Activated CD8-positive, alpha-beta T cell treated with anti-CD3 and anti-CD28 coated beads, Interleukin-2, amount 10 ng/mL, durations not matched to agents 7 days and 5 days (primary cell): ENCODE measurements at places on chromosomes 1 and 21.

DNA sequence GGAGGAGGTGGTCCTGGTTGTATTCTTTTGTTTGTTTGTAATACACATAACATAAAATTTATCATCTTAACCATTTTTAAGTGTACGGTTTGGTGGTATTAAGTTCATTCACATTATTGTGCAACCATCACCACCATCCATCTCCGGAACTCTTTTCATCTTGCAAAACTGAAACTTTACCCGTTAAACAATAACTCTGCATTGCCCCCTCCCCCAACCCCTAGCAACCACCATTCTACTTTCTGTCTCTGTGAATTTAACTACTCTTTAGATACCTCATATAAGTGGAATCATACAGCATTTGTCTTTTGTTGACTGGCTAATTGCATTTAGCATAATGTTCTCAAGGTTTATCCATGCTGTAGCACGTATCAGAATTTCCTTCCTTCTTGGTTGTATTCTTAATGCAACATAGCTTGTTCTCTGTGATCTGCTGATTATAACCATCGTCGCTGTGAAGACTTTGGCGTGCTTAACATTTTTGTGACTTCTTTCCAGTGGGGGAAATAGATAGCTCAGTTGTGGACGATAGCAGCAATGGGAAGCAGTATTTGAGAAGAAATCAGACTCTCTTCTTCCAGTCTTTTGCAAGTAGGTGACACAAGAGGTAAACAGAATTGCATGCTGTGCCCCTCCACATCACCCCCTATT, 117.5 kb upstream of the HOOK1 start:
- DNase-seq: peak; percentile 69

GRCh38 chr1:9080705-9081291, 11.4 kb upstream of the SLC2A5 start:
- DNase-seq: no peak

GRCh38 chr1:53689223-53689622, 49.7 kb downstream of the GLIS1 start:
- DNase-seq: no peak

GRCh38 chr1:212179394-212180076, 105.7 kb upstream of the PPP2R5A start:
- no peak for DNase-seq

GRCh38 chr1:16155537-16156410, at the start of gene EPHA2:
Gene EPHA2, minus strand, starts transcription at chr1:16156069. Its CDS starts 137 bp downstream, at chr1:16155932.
- no peak for DNase-seq

DNA sequence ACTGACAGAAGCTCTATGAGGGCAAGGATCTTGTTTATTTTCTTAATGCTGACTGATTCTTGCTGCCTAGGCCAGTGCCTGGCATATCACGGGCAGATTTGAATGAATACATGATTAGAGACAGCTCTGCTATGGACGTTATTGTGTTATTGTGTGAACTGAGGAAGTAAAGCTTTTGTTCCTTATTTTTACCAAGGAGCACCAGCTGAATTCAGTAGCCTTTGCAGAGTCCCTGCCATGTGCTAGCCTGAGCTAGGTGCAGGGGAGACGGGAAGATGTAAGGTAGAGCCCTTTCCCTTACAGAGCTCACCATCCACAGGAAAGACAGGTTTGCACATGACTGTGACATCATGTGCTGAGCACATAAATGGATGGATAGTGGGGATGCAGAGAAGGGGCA, 36.0 kb upstream of the SCMH1 start:
- no peak for DNase-seq

DNA sequence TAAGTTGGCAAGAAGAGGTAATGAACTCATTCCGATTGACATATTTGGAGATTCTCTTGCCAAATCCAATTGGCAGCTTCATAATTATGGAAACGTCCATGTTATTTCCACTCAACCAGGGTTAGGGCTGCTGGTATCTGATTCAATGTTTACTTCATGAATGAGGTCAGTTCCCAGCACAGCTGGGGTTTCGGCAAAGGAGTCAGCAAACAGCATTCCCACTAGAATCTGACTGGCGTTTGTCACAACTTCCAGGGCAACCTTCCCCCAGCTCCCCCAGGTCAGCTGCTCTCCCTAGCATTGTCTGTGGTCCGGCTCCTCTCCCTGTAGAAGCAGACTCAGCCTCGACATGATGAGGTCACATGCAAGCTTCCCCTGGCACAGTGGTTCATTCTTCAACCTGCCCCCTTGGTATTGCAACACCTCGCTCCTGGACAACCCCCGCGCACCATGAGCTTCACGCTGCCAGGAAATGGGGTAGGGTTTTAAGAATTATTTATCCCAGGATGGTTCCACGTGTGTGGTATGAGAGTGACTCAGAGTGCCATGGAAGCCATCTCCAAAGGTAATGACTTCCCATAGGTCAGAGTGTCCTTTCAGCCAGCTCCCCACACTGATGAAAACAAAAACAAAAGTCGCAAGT, 100.7 kb upstream of the SLC25A33 start:
- no peak for DNase-seq

GRCh38 chr1:109294481-109294880, 11.5 kb upstream of the PSRC1 start:
- DNase-seq: no peak

GRCh38 chr21:44347911-44348451, 5.4 kb upstream of the TRPM2 start:
- DNase-seq: no peak

DNA sequence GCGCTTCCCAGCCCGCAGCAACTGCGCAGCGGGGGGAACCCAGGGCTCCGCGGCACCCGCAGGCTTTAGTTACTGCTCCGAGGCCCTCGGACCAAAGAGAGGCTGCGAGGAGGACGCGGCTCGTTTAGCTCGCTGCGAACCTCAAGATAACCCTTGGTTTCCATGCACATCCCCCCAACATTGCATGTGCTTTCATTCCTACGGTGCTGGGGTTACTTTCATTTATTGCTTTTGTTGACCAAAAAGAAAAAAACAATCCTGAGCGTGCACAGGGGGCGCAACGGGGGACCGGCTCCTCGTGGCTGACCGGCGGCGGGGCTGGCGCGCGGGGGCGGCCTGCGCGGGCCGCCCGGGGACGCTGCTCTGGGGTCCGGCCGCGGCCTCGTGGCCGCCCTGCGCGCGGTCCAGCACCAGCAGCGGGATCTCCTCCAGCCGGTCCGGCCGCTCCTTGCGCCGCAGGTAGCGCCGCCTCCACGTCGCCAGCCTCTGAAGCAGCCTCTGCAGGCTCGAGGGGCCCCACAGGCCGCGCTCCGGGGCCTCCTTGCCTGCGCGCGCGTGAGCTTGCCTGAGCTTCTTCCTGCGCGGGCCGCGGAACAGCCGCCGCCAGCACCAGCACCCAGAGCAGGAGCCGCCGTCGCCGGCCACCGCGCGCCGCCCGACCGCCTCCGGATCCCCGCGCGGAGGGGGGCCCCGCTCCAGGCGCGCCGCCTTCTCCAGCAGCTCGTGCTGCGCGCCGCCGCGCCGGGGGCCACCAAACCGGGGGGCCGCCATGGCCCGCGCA, 77.4 kb downstream of the DESI2 start:
- peak; percentile 61 for DNase-seq

DNA sequence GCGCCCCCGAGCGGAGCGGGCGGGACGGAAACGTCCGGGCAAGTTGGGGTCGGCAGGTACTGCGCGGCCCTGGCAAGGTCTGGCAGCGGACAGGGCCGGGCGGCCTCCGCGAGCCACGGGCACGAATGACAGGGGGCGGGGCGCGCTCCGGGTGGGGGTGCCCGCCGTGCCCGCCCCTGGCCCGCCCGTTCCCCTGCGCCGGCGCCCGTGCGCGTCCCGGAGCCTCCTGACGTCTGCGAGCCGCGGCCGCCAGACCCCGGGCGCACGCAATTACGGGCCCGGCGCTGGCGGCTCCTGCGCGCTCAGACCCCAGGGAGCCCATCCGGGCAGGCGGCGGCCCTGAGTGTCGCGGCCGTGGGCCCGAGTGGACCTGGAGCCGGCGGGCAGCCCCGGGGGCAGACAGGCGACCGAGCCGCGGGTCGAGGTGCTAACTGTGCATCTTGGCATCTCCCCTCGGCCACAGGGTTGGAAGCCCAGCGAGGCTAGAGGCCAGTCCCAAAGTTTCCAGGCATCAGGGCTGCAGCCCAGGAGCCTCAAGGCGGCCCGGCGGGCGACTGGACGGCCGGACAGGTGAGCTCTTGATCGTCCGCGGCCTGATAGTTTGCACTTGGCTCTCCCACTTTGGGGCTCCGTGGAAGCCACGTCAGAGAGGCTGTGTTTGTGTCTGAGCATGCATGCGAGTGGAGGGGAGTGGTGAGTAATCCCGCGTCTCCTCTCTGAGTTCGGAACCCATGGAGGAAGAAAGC, 918 bp downstream of the MIB2 start:
- no peak for DNase-seq

- DNase-seq: no peak
Observed at GRCh38 chr1:101316799-101317198, 80.0 kb downstream of the S1PR1 start.

GRCh38 chr1:66048011-66048410, 255.3 kb downstream of the PDE4B start:
- DNase-seq: no peak

GRCh38 chr1:204842892-204843291, 27.8 kb upstream of the NFASC start:
- no peak for DNase-seq

DNA sequence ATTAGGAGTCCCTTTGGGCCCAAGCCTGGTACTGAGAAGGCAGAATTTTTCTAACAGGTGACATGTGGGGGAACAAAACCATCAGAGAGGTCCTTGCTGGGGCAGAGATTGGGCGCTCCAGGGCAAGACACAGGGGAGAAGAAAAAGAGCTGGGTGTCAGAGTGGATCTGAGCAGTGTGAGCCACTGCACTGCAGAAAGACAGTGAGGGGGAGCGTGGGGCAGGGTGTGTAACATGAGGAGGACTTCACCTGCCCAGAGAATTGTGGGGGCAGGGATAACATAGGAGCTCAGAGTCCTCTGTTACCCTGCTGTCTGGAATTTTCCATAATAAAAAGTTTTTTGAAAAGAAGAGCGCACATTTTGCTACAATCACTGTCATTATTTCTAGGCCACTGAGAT, 25.5 kb upstream of the CSF3R start:
- no peak for DNase-seq

GRCh38 chr1:183024317-183025009, 1.2 kb downstream of the LAMC1 start:
- no peak for DNase-seq

DNA sequence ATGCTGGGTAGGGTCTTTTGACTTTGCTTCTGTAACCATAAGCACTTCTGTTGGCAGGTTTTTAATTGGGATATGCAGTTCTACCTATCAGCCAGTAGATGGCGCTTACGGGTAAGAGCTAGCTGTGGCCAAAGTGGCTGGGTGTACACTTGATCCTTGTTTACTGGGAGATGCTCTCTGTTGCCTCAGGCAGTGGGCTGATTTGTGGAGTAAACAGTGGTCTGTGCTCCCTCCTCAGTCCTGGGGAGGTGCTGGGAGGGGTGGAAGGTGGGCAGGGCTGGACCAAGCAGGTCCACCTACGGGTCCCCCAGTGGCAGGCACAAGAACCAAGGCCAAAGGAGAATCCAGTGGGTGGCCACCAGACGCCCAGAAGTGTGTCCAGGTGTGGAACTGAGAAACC, 43.4 kb downstream of the RALGPS2 start:
- peak; percentile 29 for DNase-seq

GRCh38 chr1:203607533-203607873, 19.1 kb upstream of the ATP2B4 start:
- no peak for DNase-seq

GRCh38 chr1:226864311-226864710, 6.1 kb upstream of the PSEN2 start:
- DNase-seq: no peak

DNA sequence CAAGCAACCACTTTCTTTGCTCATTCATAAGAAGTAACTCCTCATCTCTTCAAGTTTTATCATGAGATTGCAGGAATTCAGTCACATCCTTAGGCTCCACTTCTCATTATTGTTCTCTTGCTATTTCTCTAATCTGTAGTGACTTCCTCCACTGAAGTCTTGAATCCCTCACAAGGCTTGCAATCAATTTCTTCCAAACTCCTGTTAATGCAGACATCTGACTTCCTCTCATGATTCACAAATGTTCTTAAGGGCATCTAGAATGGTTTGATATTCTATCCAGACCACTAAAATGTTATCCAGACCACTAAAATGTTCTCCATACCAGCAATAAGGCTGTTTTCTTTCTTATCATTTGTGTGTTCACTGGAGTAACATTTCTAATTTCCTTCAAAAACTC, 528.1 kb downstream of the DPYD start:
- DNase-seq: no peak

DNA sequence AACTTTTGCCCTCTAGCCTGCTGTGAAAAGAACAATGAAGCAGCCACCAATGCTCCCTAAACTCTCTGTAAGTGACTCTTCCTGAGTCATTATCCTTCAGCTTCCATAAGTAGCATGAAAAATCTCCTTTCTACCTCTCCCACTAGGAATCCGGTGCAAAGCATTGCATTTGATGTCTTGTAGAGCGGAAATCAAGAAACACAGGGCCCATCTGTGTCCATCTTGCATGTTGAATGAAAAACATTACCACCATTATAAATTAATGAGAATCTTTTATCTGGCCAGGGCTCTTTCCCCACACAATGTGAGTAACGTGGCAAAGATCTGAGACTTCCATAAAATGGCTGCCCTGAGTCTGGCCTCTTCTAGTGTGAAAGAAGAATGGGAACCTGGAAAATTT, 324.4 kb downstream of the ADGRL2 start:
- DNase-seq: no peak

DNA sequence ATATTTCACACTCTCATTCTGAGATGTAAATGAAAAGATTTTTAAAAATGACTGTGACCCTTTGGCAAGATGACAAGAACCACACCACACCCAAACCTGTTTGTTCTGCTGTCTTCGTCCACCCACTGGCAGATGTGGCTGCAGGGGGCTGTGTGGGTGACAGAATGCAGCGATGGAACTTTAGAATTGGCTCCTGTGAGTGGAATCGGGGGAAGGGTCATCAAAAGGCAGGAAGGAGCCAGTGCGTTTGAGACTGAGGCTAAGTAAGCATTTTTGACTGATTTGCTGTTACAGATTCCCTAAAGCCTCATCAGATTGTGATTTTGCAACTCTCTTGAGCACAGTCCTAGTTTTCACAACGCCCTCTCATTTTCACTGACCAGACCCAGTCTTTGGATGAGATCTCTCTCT, 111.2 kb upstream of the ADGRL2 start:
- DNase-seq: no peak

DNA sequence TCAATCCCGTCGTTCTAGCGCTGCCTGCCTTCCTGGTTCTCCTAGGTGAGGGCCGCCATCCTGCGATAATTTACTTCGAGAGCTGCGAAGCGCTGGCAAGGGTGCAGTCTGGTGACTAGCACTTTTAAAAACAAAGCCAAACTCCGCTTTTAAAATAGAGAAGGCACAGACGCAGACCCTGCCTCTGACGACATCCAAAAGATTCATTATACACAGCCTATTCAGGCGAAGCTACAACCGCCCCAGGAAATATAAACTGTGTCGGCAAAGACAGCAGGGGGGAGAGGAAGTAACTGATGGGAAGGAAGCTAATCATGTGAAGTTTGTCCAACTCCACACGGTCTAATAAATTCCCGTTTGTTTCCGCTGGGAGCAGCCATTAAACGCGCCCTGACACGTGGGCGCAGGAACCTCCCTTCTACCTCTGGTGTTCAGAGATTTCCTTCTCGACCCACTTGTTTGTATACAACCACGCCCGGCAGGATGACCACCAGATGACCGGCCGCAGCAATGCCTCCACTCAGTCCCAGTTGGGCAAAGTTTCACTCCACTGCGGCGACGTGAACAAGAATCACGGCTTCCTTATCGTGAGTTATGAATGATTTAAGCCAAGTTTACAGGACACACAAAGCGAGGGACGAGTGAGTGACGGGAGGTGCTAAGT, 1.3 kb downstream of the GNG12 start:
- no peak for DNase-seq
